ENCODE measurements at places on chromosomes 2 and 18.

DNA sequence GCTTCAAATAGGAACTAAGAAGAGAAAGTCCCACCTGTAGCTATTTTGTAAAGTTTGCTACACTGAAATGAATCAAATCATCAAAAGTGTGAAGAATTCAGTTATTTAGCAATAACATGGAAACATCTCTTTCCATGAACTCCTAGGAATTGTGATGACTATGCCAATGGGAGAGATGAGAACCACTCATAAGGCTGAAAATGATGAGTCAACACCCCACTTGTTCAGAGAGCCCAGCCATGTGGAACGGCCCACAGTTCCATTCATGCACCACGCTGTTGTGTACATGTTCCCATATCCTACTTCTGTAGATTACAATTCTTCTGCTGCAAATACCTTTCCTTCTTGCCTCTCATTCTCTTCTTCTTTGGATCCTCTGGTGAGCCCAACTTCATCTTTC is 645.5 kb upstream of the ID2 start:
- DNase-seq, result no peak

GRCh38 chr2:33494155-33494779 is 17.8 kb downstream of the RASGRP3 start:
- no peak for DNase-seq

- no peak for DNase-seq
These were observed 2.0 kb upstream of the CD28 start for GRCh38 chr2:203704430-203704829.

DNA sequence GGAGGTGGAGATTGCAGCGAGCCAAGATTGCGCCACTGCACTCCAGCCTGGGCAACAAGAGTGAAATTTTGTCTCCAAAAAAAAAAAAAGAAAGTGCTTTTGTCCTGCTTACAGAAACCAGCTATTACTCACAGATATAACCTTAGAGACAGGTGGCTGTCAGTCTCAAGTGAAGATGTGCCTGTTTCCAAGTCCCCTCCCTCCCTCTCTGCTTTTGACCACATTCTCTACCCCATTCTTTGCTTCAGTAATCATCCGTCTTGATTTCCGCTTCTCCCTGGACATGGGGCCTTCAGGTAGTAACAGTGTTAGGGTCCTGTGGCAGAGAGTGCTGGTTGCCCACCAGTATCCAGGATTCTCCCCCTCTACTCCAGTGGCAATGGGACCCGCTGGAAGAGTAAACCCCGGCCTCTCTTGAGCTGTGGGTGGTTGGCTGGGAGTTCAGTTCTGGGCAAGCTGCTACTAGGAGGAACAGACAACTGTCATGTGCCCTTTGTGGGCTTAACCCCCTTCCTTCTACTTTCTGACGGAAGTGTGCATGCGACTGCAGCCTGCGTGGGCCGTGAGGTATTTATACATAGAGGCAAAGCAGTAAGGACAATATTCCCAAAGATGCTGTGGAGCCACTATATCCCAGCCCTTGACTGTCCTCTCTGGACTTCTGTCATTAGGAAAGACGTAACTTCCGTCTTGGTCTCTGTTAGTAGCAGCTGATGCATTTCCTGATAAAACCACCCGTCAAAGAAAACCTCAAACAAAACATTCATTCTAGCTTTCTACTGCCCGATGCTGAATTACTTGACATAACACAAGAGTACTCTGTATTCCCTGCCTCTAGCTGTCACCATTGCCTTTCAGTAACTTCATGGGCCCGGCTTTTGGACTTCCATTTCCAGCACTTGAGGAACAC is 17.8 kb downstream of the PDCL3 start:
- peak; percentile 14 for DNase-seq

- no peak for DNase-seq
These were observed 195.1 kb downstream of the TMEM247 start for GRCh38 chr2:46674488-46674887.

- no peak for DNase-seq
These were observed 12.2 kb upstream of the BOD1L2 start for GRCh38 chr18:57134618-57135135.

- DNase-seq, result no peak
These were observed 14.4 kb downstream of the NGEF start for GRCh38 chr2:232998666-232998985.

DNA sequence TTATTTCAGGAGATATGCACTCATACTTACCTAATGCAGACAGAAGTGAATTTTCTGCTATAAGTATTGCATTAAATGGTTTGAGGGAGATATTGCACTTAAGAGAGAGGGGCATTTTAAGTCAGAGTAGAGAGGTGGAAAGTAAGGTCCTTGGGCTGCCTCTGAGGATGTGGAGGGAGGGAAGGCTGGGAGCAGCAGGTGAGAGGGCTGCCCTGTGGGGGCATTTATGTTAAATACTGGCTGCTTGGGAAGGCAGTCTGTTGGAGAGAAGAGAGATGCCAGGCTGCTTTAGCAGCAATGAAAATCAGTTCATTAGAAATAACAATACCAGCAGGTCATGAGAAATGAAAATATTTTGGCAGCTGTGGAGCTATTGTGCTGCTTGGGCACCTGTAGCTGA is 576.2 kb upstream of the HS6ST1 start:
- DNase-seq, result no peak

DNA sequence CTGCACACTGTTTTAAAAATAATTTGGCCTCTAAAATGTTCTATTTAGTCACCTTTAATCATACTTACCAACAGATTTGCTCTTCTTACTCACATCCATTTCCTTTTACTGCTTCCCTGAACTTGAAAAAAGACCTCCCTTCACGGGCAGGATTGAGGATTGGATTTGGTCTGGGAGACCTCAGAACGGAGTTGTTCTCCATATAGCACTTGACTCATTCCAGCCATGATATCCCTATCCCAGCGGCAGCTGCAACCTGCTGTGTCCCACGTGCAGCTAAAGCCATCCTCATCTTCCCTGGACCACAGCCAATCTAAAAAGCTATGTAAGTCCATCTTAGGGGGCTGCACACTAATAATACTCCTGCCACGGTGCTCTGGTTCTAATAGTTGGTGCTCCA is 97.0 kb upstream of the PTPRM start:
- no peak for DNase-seq

- no peak for DNase-seq
These were observed 973.0 kb upstream of the CHAC2 start for GRCh38 chr2:52794581-52794980.

DNA sequence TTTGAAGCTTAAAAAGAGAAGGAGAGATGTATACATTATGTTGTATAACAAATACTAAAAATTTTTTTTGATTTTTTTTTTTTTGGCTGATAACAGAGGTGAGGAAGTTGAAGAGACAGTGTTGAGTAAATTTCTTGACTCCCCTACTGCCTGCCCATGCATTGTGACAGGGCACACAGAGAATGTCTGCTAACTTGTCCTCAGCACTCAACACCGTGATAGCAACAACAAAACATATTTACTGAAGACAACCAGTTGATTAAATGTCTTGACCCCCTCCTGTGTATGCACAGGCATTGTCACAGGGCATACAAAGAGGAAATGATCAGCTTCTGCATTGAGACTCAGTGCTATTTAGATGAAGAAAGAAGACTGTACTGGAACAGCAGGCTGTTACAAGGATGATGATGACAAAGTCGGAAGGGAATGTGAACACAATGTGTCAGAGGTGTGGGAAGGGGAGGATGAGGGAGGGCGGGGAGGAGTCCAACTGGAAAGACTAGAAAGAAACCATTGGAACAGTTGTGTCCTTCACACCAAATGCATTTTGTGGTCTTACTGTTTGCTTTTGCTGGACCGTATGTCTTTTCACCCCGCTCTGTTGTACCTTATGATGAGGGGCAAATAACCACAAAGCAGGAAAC is 89.5 kb downstream of the CERS6 start:
- DNase-seq, result no peak
